GM12878 (cell line): ENCODE measurements at places on chromosomes 12 and 14.

DNA sequence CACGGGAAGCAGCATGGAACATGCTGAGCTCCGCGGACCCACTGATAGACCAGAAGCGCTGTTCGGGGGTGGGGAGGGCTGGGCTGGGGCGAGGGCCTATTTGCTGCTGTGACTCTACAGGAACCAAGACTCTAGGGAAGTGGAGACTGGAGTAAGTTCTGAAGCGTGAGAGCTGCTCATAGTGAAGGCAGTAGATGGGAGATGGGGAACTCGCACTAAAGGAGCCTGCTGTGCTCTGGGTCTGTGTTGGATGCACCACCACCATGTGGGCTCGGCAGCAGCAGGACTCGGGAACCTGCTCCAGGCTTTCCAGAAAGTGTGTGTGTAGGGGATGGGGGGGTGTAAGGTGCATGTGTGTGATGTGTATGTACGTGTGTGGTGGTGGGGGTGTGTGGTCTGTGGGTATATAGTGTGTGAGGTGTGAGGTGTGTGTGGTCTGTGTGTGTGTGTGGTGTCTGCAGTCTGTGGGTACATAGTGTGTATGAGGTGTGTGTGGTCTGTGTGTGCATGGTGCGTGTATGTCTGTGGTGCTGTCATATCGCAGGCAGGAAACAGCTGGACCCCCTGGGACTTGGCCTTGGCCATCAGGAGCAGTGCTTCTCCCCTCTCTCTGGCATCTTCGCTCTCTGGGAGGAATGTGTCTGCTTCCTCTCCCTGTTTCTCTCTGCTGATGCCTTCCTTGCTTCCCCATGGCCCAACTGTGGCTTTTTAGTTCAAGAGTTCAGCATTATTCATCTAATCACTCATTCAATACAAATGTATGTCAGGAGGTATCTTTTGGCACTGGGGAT lies 378.9 kb downstream of the FUT8 start:
- peak; percentile 5 for DNase-seq

DNA sequence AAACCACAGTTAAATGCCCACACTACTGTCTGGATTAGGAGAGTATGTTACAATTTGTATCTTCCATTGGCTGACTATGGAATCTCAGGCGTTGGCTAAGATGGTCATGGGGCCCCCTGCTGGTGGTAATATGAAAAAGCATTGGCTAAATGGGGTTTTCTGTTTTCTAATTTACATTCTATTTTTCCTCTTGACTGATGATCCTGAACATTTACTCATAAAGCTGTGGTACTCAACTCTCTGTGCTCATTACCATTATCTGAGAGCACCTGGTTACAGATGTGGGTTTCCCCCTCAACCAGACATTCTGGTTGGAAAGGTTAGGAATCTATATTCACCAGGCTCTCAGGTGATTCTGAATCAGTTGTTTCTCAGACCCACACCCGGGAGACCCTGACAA lies 64.8 kb downstream of the WSCD2 start:
- no peak for DNase-seq

DNA sequence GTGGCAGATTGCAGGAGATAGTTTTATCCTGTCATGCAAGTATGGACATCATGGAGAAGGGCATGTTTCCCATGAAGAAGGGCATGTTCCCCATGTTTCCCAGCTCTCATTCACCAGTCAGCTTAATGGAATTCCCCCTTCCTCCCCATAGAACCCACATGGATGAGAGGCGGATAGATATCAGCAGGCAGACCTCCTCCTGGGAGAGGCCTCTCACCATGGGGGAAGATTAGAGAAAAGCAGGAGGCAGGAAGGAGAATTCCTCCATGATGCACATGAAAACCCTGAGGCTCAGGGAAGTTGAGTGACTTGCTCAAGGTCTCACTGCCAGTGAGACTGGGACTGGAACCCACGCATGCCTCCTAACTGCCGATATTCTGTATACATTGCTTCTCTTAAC lies 92.9 kb upstream of the FOXN3 start:
- DNase-seq = no peak

GRCh38 chr12:19200261-19200660 lies 70.7 kb downstream of the PLEKHA5 start:
- no peak for DNase-seq

- DNase-seq = no peak
Measured at GRCh38 chr12:124398578-124399227, 103.8 kb downstream of the RFLNA start.

GRCh38 chr14:61051051-61051450 lies 70.0 kb downstream of the SLC38A6 start:
- no peak for DNase-seq

DNA sequence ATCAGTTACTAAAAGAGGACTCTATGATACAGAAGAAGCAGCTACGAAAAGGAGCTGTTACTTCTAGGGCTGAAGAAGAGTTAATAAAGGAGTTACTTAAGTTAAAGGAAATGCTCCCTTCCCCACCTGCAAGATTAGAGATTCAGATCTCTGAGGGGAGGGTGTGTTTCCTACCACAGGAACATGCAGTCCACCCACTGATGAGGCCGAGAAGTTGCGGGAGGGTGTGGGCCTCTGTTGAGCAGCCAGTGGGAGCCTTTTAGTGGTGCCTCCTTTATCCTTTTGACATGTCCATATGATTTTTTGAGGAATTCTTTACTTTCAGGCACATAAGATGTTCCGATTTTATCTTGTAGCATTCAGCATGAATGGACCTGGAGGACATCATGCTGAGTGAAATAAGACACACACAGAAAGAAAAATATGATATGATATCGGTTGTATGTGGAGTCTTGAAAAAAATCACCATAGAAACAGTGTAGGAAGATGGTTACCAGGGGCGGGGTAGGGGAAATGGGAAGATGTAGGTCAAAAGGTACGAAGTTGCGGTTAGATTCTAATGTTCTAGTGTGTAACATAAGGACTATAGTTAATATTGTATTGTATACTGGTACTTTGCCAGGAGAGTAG lies 4.4 kb upstream of the M6PR start:
- no peak for DNase-seq

GRCh38 chr12:113191227-113191626 lies 5.7 kb downstream of the RITA1 start:
- no peak for DNase-seq

GRCh38 chr12:61308220-61308619 lies 952.0 kb upstream of the USP15 start:
- DNase-seq = no peak

GRCh38 chr14:104554088-104554607 lies 25.4 kb upstream of the C14orf180 start:
- no peak for DNase-seq
